ENCODE measurements at places on chromosomes 7 and 10.
A peak's percentile ranks its signal among the peaks of the same experiment; 100 is the strongest.

DNA sequence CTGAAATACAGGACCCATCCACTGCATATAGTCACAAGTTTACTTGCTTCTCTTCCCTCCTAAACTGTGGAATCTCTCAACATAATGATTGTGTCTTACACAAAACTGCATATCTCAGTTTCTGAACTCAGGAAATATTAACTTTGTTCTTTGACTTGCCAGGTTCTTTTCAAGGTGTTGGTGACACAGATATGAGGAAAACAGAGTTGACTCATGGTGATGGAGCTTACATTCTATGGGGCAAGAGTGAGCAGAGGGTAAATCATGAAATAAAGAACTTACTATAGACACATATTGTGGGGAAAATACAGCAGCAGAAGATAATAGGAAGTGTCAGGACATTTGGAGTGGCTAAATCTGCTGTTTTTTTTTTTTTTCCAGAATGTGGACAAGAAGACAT lies 72.5 kb upstream of the IGFBP3 start:
- no peak for DNase-seq

GRCh38 chr7:108326938-108327337 lies 129.3 kb downstream of the NRCAM start:
- DNase-seq: no peak

DNA sequence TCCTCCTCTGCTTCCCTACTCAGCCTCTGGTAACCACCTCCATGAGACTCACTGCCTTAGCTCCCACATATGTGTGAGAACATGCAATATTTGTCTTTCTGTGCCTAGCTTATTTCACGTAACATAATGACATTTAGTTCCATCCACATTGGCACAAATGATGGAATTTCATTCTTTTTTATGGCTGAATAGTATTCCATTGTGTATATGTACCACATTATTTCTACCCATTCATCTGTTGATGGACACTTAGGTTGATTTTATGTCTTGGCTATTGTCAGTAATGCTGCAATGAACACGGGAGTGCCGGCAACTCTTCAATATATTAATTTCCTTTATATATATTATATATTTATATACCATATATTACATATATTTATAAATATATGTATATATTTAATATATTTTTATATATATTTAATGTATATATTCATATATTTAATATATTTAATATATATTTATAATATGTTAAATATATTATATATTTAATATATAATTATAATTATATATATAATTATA lies 1046.9 kb downstream of the DNAJB9 start:
- no peak for DNase-seq

DNA sequence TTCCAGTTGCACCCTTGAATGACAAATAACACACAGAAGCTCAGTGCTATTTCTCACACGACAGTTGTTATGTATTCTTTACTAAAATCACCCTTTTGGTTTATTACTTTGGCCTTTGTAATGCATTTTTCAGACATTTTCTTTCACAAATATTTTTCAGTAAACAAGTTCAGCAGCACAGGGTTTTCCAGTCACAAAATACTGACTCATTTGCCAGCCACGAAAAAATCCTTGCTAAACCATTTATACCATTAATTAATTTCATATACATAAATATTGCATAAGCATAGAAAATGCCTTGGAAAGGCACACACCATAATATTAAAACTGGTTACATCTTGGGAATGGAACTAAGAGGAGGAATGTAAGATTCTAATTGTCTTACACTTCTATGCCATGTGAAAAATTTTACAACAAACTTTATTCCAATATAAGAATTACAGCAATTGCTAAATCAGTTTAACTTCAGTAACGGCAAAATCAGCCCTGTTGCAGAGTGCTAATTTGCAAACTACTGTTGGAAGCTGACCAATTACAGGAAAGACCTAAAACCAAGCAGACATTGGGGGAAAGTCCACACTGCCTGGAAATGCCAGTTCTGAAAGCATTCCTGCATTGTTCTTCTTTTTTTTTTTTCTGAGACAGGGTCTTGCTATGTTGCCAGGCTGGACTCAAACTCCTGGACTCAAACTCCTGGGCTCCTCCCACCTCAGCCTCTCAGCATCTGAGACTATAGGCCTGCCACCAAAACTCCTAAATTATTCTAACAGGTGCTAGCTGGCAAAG lies 31.6 kb upstream of the PBLD start:
- DNase-seq: no peak

GRCh38 chr7:132256721-132257212 lies 319.5 kb downstream of the PLXNA4 start:
- DNase-seq: peak; percentile 40

GRCh38 chr7:4714767-4715409 lies 32.8 kb downstream of the FOXK1 start:
- no peak for DNase-seq

DNA sequence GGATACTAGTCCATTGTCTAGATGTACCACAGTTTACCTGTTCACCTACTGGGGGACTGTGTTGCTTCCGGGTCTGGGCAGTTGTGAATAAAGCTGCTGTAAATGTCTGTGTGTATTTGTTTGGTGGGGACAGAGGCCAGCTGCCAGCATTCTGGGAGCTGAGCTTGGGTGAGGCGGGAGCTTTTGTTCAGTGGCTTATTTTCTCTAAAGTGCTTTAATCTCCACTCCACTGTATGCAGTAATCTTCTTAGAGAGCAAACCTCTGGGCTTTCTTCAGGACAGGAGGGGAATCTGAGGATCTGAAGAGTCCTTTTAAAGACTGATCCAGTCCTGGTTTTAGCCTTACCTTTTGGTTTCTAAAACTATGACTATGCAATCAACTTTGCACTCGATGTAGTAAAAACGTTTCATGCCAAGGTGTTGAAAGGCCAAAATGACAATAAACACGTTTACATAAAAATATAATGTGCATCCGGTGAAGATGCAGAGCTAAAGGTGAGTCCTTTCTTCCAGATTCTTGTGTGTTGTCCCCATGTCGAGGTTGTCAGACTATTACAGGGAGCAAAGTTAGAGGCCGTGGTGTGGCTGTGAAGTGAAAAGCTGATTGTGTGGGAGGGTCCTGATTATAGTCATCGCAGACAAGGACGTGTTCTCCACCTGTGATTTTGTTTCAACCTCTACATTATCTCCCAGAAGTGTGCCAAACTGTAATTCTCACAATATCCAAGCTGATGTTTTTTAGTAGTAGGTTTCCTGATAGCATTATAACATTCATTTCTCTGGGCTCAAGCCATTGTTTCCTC lies 279.8 kb downstream of the CAMK1D start:
- DNase-seq: no peak

DNA sequence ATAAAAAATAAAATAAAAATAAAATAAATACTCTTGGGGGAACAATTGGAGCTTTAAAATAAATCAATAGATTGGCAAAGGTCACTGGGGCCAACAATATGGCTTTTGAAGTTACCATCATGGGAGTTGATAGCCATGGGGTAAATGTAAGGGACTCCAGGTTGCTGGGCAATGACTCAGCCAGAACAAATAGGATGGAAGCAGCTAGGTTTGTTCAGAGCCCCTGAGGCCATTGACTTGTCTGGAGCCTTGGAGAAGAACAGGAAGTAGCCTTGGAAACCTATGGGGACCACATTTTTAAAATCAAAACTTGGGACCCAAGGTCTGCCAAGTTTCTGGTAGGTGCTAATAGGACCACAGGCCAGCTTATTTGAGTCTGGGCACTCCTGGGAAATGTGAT lies 20.2 kb upstream of the FRA10AC1 start:
- no peak for DNase-seq

- no peak for DNase-seq
Measured at GRCh38 chr10:117239721-117240620, 943 bp upstream of the SLC18A2 start.

GRCh38 chr10:127883516-127883915 lies 9.2 kb downstream of the CLRN3 start:
- DNase-seq: no peak

DNA sequence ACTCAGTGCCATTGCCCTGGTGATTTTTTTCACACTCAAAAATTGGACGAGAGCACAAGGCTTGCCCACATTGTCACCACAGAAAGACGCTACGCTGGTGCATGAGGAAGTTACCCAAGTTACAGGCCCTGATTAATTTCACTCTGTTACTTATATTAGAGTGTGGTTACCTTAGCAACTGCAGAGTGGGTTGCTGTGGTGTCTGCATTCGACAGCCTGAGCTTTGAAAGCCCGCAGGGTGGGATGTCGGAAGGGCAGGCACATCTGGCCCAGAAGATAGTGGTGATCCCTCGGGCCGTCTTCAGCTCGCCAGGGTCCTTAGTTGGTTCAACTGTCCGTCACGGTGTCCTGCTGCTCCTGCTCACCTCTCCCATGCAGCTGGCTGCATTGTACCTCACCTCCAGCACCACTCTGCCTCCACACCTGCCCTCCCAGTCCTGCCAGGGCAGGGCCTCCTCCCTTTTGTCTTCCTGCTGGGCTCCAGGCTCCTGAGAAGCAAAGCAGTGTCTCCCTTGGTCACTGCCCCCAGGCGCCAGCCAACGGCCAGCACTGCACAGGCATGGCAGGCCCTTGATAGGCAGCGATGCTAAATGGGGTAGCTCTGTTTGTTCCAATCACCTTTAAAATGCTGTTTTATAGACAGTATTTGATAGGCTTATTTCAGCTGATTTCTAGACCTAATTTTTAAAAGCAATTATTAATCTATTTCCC lies 167.2 kb downstream of the EBF3 start:
- no peak for DNase-seq

DNA sequence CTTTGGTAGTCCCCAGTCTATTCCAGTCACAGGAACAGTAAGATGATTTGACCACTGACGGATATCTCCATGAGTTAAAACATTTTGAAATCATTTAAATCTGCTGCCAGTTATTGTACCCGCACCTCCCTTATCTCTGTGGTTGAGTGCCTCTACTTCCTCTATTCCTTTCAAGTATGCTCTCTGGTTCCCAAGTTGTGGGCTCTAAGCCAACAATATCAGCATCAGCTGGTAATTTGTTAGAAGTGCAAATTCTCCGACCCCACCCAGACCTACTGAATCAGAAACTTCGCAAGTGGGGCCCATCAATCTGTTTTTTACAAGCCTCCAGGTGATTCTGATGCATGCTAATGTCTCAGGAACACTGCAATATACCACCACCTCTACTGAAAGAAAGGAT lies 235.5 kb downstream of the CCSER2 start:
- no peak for DNase-seq

DNA sequence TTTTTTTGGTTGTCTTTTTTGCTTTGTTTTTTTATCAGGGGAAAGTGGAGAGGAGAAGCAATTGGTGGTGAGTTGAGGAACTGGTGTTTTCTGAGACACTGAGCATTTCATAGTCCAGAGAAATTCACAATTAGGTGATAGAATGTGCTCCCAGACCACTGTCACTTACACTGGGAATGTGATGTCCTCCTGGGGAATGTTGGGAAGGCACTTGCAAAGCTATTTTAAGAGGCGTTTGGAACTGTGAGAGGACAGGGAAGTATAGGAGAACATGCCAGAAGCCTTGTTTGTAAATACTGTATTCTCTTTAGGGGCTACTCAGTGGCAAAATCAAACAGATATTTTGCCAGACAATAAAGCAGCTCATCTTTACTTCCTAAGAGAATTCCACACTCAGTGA lies 16.0 kb downstream of the CHRM2 start:
- DNase-seq: no peak

DNA sequence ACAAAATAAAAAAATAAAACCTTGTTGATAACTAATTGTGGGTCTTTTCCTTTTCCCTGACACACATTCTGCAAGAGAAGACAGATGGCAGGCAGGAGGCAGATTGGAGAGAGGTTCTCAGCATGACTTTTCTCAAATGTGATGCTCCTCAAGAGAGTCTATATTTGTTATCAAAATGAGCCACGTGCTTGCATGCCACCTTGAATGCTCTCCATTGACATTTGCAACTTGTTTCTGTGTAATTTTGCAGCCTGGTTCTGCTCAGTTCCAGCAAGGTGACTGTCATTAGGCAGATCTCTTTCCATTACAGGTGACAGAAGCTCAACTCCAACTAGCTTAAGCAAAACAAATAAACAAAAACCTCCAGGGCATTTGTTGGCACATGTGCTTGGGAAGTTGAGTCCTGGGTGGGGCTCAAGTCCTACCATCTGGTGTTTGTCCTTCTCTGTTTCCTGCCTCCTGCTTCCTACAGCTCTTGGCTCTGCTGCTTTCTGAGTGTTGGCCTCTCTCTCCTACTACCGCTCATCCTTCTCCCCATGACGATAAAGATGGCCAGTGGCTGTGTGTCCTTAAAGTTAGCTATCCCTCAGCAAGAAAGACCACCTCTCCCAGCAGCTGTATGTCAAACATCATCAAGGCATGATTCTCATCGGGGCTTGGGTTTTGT lies 56.7 kb downstream of the GRK5 start:
- no peak for DNase-seq

DNA sequence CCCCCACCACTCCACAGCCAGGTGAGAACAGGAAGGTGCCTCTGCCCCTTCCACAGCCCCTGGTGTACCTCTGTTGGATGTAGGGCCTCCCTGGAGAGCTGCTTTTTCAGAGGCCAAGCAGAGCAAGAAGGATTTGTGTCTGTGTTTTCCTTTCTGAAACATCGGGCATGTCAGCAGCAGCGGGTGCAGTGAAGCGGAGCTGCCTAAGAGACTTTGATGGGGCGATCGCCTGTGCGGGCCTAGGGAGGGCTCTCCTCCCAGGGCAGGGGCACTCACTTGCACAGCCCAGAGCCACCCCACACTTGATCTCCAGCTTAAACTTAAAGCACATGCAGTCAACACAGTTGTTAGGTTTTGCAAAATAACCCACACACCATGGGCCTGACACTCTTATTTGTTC lies 324.7 kb downstream of the ACTR3B start:
- DNase-seq: no peak

DNA sequence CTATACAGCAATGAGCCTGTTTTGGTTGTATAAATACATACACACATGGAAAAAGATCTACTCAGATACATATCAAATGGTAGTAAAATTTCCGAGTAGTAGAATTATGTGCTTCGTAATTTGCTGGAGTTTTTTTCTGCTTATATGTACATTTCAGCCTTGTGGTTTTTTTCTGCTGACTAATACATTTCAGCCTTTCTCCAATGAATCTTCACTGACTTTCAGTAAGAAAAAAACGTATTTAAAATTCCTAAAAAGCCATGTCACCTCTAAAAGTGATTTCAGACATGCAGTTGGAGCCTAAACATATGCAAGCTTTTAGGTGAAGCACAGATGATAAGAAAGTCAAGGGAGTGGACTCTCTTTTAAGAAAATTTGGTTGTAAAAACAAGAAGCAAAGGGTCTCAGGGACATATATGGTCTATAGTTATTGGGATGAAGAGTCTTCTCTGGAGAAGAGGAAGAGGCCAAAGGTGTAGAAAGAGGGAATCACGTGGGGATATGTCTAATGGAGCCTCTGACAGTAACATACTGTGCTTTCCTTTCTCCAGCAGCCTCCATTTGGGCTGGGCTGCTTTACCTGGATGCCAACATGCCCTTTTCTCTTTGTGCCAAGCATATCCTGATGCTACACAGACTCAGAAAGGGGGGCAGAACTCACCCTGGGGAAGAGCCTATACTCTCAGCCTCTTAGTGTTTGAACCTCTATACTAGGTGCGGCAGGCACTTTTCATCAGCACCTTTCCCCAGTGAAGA lies 2.4 kb downstream of the AMPH start:
- DNase-seq: no peak

- DNase-seq: no peak
Measured at GRCh38 chr10:132320654-132321469, 11.1 kb upstream of the LRRC27 start.

Data from RPMI8226 (cell line).